ENCODE measurements at places on chromosomes 4 and X.

- DNase-seq: no peak
Measured at GRCh38 chr4:78561677-78562076, 10.1 kb downstream of the ANXA3 start.

DNA sequence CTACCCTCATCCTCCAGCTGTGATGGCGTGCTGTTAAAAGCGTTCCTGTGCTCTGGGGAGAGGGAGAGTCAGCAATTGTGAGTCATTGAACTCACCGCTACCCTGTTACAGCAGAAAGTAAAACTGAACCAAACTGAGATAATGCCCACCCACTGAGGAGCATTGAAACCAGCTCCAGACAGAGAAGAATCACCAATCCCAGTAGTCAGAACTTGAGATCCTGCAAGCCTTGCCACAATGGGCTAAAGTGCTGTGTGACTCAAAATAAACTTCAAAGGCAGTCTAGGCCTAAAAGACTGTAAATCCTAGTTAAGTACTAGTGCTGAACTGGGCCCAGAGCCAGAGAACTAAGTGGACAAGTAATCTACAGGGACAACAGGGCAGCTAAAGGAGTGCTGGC is 1394.2 kb upstream of the DIAPH2 start:
- no peak for DNase-seq

GRCh38 chr4:28225050-28225449 is 1364.4 kb downstream of the STIM2 start:
- no peak for DNase-seq

DNA sequence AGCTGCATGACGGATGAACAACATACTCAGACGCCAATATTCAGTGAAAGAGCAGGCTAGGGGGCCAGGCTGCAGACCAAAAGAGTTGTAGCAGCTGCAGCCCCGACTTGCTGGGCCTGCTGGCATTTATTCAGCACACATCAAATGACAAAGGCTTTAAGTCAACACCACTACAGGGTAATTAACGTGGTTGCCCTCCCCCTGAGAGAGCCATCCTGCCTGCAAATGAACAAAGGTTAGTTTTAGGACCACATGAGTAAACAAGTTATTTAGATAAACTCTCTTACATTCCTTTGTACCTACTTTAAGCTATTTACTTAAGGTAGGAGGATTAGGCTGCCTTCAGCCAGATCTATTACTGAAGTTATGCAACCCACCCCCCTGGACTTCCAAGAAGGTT is 1329.1 kb downstream of the PCDH18 start:
- DNase-seq: no peak

DNA sequence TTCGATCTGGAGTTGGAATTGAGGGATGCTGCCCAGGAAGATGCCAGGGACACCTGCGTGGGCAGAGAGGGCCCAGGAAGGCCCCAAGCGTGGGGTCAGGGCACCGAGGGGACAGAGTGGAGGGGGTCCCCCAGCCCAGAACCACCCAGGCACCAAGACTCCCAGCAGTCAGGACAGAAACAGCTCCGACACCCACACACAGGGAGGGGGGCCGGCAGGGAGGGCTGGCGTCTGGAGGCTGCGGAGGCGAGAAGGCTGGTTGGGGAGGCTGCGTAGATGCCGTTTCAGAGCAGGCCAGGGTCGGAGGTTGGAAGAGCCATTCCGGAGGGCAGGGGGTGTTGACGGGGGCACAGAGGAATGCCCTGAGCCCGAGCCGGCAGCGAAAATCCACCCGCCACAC is 23.6 kb downstream of the ATP5ME start:
- no peak for DNase-seq

- no peak for DNase-seq
Measured at GRCh38 chr4:183755596-183755995, 96.5 kb downstream of the TRAPPC11 start.

DNA sequence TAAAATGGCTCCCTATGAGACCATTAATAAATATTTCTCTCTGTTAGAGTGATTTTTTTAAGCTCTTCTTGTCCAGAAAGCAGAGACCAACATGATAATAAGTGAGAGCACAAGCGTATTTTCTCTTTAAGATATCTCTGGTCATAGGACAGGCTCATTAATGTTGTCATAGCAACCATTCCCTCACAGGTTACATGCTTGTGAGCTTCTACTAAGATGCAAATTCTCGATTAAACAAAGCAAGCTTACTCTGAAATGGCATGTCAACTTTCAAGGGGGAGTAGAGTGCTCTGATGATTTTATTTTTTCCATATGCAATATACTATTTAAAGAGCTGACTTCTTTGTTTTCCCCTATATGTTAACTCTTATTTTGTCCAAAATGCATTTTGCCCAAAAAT is 487.2 kb upstream of the LCORL start:
- DNase-seq: no peak

GRCh38 chr4:26887143-26887542 is 26.5 kb downstream of the STIM2 start:
- DNase-seq: no peak

DNA sequence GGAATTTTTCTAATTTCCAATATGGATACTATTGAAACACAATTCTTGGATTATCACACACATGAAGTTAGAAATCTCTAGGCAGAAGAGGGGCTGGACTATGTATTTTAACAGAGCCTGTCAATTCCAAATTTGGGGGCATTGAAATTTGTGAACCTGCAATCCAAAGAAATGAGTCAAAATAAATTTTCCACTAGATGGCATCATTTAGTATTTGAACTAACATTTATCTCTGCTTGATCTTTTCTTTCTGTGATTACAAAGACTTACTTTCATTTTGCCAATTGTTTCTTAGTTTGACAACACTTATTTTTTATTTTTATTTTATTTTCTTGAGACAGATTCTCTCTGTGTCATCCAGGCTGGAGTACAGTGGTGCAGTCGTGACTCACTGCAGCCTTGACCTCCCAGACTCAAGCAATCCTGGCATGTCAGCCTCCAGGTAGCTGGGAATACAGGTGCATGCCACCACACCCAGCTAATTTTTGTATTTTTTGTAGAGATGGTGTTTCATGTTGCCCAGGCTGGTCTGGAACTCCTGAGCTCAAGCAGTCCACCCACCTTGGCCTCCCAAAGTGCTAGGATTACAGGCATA is 2.7 kb upstream of the PYURF start:
- no peak for DNase-seq

DNA sequence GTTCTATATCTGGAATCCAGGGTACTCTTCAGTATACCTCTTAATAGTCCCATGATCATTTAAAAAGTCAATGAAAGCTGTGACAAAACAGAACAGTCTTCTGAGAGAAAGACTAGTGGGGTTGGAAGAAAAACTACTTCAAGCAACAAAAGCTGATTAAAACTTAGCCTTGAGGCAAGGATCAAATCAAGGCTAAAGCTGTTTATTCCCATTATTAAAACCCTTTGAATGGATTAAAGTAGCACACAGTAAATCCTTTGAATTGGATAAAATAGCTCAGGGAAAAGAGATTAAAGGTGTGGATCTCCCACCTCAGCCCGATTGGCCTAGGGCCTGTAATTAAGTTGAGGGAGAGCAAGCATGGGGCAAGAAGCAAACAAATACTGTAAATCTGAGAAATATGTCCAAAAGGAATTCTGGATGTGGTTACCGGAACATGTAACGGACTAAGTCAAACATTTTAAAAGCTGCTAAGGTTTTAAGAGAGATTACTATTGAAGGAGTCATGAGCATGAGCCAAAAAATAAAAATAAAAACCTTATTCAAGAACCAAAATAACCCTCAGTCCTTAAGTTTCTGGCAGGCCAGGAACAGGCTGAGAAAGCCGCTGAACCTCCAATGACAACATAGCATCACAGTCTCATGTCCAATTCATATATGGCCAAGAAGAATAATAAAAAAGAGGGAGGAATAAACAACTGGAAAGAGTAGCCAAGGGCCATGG is 257.3 kb upstream of the NEIL3 start:
- no peak for DNase-seq

- no peak for DNase-seq
Measured at GRCh38 chr4:26013629-26014028, 99.6 kb downstream of the SMIM20 start.

- no peak for DNase-seq
Measured at GRCh38 chrX:68659786-68660185, 12.3 kb downstream of the STARD8 start.

GRCh38 chrX:134971926-134972325 is 18.9 kb upstream of the SMIM10 start:
- no peak for DNase-seq

DNA sequence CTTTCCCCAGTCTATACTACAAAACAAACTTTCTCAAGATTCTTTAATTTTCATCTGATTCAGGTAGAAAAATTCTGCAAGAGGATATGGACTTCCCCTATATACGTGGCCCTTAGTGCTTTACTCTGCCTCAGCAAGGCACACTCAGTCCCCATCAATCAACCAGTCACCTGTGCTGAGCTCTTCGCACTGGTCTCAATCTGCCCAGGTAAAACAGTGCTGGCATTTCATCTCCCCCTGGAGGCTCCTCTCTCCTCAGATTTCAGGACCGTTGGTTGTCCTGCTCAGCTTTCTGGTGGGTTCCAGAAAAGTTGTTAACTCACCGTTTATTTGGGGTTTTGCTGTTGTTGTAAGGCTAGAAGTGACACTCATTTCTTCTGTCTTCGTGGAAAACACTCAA is 518.1 kb downstream of the TRIML1 start:
- DNase-seq: no peak

- no peak for DNase-seq
Measured at GRCh38 chr4:7788193-7788592, 151.5 kb downstream of the AFAP1 start.

DNA sequence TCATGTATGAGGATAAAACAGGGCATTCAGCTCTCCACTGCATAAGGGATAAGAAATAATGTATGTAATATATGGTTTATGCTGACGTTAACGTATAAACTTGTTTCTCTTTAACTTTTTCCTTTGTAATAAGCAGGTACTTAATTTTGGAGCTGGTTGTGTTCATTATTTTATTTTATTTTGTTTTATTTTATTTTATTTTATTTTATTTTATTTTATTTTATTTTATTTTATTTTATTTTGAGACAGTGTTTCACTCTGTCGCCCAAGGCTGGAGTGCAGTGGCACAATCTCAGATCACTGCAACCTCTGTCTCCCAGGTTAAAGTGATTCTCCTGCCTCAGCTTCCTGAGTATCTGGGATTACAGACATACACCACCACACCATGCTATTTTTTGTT is 1932.6 kb upstream of the TENM3 start:
- DNase-seq: no peak

- no peak for DNase-seq
Measured at GRCh38 chrX:48472225-48472624, 2.2 kb upstream of the SLC38A5 start.

DNA sequence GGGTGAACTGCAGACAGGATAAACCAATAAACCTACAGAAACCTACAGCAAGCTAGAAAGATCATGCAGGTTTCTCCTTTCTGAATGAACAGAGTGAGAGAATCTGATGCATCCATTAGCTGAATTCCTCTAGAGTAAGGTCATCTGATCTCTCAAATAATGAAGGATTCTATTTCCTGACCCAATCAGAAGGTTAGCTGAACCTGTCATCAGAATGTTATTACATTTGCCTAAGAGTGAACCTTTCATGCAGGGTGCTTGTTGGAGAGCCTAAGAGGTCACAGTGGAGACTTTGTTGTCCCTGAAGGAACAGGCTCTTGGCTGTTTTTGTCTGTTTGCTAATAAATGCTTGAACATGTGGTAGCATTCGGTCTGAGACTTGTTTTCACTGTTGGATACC is 24.0 kb downstream of the MEPE start:
- no peak for DNase-seq

- no peak for DNase-seq
Measured at GRCh38 chr4:130043732-130044160, 947.8 kb downstream of the C4orf33 start.

- no peak for DNase-seq
Measured at GRCh38 chr4:141501931-141502330, 134.5 kb upstream of the IL15 start.

- no peak for DNase-seq
Measured at GRCh38 chrX:69072486-69073006, 92.7 kb downstream of the PJA1 start.

GRCh38 chr4:182083671-182084410 is 159.4 kb upstream of the TENM3 start:
- DNase-seq: no peak

DNA sequence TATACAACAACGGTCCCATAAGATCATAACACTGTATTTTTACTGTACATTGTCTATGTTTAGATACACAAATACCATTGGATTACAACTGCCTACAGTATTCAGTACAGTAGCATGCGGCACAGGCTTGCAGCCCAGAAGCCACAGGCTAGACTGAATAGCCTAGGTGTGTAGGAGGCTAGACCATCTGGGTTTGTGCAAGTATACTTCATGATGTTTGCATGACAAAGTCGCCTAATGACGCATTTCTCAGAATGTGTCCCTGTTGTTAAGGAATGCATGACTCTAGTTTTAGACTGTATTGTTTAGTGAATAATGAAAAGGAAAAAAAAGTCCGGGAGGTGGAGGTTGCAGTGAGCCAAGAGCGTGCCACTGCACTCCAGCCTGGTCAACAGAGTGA is 56.5 kb upstream of the C4orf50 start:
- DNase-seq: no peak

DNA sequence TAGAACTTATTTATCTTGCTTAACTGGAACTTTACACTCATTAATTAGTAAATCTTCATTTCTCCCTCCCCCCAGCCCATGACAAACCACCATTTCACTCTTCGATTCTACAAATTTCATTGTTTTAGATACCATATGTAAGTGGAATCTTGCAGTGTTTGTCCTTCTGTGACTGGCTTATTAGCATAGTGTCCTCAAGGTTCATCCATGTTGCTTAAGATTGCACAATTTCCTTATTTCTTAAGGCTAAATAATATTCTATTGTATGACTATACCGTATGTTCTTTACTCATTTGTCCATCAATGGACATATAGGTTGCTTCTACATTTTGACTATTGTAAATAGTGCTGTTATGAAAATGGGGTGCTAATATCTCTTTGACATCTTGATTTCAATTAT is 24.5 kb upstream of the RNF212 start:
- DNase-seq: no peak

- no peak for DNase-seq
Measured at GRCh38 chrX:41824551-41824950, 98.8 kb downstream of the CASK start.

GRCh38 chr4:24561438-24562139 is 22.8 kb downstream of the DHX15 start:
- DNase-seq: no peak

DNA sequence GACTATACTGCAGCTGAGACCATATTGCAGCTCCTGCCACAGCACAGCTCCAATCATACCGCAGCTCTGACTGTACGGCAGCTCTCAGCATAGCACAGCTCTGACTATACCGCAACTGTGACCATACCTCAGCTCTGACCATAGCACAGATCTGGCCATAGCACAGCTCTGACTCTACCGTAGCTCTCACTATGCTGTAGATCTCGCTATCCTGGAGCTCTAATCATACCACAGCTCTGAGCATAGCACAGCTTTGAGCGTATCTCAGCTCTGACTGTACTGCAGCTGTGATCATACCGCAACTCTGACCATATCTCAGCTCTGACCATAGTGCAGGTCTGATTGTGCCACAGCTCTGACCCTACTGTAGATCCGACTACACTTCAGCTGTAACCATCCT is 139.2 kb downstream of the ASMT start:
- DNase-seq: no peak

All from naive thymus-derived CD8-positive, alpha-beta T cell (primary cell).